ENCODE measurements at places on chromosomes 2 and 18.

GRCh38 chr2:183124957-183125255, 663 bp downstream of the NUP35 start:
- DNase-seq: no peak

DNA sequence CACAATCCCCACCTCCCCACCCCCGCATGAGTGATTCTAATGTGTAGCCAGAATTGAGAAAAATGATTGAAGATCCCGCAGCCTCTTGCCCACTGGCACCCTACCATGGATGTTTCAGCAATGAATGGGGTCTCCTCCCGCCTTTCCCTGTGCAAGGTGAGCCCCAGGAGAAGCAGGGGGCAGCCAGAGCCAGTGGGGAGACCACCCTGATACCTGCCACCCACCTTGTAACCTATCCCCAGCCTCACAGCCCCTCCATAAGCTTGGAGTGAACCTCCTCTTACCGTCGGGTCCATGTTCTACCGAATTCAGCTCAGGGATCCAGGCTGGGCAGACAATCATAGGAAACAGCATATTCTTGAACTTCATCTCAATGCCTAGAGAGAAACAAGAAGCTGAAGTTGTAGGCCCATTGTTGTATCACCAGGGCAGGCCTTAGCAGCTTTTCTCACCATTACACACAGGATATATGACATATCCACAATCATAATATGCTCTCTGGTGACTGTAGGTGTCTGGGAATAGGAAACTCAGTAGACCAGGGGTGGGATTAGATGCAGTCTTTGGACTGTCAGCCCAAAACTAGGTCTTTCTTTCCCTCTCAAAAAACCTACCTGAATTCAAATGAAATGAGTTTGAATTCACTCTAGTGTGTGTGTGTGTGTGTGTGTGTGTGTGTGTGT, 30.9 kb downstream of the XDH start:
- DNase-seq: no peak

DNA sequence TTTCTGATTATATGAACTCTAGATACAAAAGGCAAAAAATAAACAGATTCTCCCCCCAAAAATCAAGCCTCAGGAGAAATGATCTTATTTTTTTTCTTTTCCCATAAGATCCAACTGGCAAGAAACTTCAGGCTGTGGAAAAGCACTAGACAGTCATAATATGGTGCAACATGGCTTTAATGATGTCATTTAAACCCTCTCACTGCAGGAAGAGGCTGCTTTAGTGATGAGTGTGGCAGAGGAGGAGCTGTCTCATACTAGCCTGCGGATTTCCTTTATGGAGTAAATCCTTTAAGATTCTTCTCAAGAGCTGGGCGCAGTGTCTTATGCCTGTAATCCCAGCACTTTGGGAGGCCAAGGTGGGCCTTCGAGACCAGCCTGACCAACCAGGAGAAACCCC, 83.3 kb upstream of the CD28 start:
- DNase-seq: no peak

- no peak for DNase-seq
These were observed 364.4 kb downstream of the RND3 start for GRCh38 chr2:150122871-150123613.

DNA sequence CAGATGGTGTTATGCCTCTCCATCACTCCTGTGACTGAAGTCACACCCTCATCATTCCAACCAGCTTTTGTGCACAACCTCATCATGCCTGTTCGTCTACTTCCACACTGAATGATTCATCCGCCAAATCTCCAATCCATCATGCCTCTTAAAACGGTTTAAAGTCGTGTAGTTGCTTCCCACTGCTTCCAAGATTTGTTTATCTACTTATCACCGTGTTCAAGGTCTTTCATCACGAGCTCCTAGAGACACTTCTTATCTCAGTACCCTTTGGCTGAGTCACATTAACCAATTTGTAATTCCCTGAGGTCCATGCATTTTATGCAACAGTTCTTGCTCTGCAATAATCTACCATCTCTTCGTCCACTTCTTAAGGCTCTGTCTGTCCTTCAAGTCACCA, 592.3 kb upstream of the ID2 start:
- DNase-seq: no peak

GRCh38 chr2:171702781-171703556, 15.7 kb downstream of the DYNC1I2 start:
- DNase-seq: no peak

DNA sequence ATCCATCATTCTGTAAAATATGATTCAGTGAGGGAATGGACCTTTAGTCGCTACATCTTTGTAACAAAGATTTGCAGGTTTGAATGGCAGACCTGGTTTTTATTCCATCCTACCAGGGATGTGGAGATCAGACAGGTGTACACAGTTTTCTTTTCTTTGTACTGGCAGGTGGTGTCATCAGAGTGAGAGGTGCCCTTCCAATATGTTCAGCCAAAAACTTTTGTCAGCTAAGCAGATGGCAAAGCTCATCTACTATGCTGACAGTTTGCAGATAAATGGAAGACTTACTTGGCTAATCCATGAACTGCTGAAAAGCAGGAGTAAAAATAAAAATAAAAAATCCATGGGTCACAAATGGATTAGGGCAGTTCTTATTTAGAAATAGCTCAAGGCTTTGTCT, 185.5 kb upstream of the DOK6 start:
- peak; percentile 78 for DNase-seq

DNA sequence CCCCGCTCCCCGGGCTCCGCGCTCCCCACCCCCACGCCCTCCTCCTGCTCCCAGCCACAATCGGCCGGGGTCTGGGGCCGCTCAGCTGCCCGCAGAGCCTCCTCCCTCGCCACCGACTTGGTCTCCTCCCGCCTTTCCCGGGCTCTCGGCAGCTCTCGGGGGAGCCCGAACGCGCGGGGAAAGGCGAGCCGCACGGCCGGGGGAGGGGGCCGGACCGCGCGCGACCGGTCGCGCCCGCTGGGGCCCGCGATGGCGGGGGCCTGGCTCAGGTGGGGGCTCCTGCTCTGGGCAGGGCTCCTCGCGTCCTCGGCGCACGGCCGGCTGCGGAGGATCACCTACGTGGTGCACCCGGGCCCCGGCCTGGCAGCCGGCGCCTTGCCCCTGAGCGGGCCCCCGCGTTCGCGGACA, 327 bp downstream of the LTBP1 start:
- no peak for DNase-seq
